ENCODE measurements at places on chromosomes 5 and 9.
A peak's percentile ranks its signal among the peaks of the same experiment; 100 is the strongest.

DNA sequence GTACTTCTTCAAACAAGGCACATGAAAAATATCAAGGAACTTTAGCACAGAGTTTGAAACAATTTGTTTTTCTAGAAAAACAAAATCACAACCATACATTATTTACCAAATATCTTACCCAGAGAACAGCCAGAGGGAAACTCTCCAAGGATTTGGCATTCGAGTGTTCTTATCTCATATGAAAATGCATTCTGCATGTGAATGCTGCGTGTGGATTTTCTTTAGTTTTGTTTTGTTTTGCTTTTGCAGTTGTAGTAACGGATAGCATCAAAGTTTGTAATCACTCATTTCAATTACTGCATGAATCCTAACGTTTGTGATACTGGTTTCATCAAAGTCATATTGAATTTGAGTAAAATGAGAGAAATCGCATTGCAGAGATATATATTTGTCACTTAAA, 28.0 kb downstream of the ADAMTSL1 start:
- no peak for DNase-seq

DNA sequence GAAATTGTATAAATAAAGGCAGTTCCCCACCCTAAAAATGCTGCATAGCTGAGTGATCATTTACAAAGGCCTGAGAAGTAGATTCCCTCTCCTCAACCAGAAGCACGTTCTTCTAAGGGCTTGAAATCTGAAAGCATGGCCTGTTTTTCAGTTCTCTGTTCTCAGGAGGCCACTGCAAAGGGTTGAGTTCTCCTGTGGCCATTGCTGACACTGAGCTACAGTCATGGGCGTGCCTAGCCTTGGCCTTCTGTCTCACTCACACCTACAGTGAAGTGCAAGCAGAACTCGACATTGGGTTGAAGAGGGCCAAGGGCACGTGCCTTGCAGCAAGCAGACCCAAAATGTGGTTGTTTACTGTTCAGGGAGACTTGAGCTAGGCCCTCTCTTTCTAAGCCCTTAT, 276.6 kb upstream of the VLDLR start:
- no peak for DNase-seq

DNA sequence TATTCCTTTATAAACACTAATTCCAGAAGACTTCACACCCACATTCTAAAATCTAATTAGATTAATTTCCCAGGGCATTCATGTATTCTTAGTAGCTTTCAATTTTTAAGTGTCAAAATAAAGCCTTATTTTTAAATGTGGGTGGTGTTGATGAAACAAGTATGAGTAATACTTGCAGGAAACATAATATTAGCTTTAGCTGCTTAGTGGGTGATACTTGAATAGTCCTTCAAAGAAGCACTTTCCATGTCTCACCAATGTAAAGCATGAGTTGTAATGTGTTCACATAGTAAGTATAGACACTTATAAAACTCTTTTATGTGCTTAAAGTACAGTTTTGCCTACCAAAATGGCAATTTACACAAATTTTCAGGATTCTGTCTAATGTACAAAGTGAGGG, 6.9 kb downstream of the FNBP1 start:
- DNase-seq = no peak

- no peak for DNase-seq
Measured at GRCh38 chr9:110579034-110579861, at the start of gene SVEP1. SVEP1 (minus strand) TSS chr9:110579741; CDS start chr9:110579543, 198 bp downstream.

DNA sequence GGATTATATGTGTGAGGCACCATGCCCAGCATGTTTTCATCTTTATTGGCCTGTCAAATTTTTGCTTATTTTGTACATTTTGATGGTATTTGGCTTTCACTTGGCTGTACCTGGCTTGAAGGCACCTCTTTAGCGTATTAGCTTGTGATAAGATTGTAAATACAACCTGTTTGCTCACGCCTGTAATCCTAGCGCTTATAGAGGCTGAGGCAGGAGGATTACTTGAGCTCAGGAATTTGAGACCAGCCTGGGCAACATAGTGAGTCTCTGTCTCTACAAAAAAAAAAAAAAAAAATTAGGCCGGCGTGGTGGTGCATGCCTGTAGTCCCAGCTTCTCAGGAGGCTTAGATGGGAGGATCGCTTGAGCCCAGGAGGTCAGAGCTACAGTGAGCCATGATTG, 11.3 kb downstream of the SEC24A start:
- DNase-seq = no peak

GRCh38 chr5:173473288-173473687, 143.2 kb downstream of the BOD1 start:
- DNase-seq = no peak

DNA sequence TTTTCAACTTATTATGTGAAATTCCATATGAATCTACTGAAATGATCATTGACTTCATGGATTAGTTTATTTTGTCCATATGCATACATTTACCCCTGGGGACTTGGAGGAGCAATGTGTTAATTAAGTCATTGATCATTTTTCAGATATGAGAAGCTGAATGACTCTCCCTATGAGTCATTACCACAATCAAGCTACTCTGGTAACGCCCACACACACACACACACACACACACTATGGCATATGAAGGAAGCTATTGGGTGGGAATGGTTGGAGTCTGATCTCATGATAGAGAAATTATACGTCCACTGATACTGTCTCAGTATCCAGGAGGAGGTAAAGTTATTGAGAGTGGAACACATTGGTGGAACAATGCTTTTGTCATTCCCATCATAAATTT, 528.9 kb downstream of the AGTPBP1 start:
- DNase-seq = no peak

- DNase-seq = peak; percentile 82
Measured at GRCh38 chr5:145834917-145835847, at the start of gene PRELID2. PRELID2 (minus strand) TSS chr5:145835342; CDS start chr5:145835251, 91 bp downstream.

DNA sequence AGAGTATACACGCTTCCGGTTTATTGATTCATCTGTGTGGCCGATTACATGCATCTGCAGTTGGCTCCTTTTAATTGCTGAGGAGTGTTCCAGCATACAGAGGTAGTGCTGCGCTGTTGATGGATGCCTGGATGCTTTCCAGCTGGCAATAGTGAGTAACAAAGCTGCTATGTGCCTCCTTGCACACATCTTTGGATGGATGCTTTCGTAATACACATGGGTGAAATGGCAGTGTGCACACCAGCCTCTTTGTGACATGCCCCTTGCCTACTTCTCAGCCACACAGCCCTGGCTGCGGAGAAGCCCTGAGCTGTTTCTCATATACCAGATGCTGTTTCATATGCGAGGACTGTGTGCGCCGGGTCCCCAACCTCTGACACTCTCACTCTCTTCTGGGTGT, 151.0 kb downstream of the GADD45G start:
- DNase-seq = no peak
